ENCODE measurements at places on chromosomes 11 and 22.

DNA sequence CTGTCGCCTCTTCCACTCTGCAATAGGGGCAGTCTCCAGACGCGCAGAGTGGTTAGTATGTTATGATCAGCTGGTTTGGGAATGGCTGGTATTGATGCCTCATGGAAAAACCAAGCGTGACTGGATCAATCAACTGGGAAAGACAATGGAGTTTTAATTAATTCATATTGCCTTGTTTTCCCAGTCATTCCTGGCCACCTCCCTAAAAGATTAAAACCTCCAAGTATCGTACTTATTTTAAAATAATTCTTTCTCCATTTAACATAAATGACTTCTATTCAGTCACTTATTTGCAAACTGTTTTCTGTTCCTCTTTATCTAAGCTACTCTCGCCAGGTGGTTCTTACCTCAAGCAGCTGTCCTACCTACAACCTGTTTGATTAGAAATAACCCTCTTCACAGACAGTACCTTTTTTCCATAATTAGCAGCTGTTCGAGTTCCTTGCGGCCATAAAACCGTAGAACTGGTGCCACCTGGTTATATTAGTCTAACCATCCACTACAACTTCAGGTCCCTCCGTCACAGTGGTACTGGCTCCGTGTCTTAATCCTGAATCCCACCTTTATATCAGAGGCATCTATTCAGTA lies 898 bp downstream of the ZNF215 start:
- no peak for DNase-seq

DNA sequence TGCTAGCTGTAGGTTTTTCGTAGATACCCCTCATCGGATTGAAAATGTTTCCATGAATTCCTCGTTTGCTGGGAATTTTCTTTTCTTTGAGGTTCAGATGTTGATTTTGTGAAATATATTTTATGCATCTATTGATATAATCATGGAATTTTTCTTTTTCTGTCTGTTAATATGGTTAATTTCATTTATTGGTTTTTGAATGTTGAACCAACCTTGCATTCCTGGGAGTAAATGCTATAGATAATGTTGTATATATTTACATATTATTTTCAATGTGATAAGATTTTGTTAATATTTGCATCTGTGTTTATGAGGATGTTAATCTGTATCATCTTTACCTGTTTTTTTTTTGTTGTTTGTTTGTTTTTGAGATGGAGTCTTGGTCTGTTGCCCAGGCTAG lies 10.6 kb upstream of the NDUFA6 start:
- DNase-seq, result no peak

DNA sequence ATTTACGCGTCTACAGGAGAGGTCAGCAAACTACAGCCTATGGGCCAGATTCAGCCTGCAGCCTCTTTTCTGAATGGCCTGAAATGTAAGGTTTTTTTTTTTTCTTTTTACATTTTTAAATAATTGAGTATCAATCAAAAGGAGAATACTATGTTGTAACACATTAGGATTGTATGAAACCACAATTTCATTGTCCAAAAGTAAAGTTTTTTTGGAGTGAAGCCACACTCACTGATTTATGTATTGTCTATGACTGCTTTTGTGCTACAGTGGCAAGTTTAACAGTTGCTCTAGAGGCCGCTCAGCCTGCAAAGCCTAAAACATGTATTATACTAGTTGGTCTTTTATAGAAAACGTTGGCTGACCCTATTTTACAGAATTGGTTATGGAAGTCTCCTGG lies 923.2 kb downstream of the NTM start:
- no peak for DNase-seq

GRCh38 chr11:116596346-116597260 lies 176.2 kb downstream of the BUD13 start:
- no peak for DNase-seq

DNA sequence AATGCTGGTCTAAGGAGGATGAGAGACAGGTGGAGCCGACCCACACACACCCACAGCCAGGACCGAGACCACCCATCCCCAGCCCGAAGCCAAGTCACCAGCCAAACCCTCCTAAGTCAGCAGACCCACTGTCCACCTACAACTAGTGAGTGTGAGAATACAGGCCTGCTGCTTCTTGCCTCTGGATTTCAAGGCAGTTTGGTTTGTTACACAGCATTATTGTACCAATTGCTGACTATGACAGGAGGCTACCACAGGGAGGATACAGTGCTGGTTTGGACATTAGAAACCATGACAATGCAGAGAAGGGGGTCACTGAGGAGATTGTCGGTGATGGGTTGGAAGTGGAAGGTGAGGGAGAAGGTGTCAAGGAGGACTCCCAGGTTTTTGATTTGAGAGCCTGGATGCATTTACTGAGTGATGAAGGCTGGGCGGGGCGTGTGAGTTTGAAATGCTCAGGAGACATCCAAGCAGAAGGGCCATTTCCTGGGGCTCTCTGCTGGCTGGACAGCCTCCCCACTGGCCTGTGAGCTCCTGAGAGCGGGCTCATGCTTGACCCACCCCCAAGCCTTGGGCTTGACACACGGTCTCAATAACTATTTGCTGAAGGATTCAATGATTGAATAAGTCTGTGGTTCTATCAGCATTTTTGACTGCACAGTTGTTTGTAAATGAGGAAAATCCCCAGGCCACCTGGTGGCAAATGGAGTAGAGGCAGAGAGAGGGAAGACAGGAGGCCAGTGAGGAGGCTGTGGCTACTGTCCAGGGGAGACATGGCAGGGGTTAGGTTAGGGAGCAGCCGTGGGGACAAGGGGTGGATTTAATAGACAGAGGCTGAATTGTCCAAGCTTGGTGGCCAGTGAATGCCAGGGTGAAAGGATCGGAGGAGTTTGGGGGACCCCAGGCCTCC lies 9.4 kb upstream of the SSTR3 start:
- no peak for DNase-seq

DNA sequence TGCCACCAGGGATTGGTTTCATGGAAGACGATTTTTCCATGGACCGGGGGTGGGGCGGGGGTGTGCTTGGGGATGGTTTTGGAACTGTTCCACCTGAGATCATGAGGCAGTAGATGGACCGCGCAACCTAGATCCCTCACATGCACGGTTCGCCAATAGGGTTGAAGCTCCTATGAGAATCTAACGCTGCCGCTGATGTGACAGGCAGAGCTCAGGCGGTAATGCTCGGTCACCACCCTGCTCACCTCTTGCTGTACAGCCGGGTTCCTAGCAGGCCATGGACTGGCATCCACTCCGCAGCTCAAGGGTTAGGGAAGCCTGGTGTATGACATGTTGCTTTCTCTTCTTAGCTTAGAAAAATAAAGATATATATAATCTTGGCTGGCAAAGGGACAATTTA lies 22.0 kb downstream of the RBX1 start:
- DNase-seq, result no peak

DNA sequence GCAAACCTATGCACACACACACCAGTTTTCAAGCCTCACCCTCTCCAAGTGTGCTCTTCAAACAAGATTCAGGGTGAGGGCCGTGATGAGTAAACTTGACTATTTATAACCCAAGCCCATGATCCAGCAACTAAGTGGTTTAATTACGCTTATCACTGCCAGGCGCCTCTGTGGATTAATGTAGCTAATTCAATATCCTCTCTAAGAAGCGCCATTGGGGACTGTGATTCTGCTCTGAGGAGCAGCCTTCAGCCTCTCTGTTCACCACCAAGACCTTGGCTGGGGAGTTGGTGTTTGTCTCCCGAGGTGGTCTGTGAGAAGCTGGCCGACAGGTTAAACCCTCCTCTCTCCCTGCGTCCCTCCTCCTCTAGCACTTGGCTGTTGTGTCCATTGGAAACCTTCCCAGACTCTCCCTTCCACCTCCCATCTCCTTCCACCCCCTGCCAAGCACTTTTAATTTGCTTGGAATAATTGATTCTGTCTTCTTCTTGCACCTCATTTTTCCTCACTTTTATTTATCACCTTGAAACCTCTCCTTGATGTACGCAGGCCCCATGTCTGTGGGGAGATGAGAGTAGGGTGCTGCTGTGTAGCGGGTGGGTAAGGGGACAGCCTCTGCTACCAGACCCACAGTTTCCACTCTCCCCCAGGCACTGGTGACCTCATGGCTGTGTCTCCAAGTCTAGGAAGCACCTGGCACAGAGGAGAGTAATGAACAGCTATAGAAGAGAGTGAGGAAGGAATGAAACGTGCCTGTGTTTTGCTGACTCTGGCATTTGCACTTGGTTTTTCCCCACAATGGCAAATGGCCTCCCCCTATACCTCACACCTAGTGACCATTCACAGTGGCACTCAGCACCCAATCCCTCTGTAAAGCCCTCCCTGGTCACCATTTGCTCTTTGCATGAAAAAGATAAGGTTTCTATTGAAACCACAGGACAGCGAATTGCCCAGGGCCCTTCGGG lies 236.6 kb downstream of the GRIK4 start:
- no peak for DNase-seq

DNA sequence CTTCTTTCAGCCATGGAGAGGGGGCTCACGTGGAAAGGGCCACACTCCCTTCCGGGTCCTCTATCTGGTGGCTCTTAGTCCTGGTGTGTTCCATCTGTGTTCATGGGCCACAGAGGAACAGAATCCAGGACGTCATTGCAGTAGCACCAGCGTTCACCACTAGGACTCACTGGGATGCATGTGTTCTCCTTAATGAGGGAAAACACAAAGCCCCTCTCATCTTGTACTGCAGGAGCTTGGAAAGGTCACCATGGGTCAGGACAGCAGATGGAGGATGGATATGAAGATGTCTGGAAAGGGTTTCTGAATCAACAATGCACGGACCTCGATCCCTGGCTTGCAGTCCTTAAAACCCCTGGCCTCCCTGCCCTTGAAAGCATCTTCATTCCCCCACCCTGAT lies 113.8 kb upstream of the THY1 start:
- no peak for DNase-seq

DNA sequence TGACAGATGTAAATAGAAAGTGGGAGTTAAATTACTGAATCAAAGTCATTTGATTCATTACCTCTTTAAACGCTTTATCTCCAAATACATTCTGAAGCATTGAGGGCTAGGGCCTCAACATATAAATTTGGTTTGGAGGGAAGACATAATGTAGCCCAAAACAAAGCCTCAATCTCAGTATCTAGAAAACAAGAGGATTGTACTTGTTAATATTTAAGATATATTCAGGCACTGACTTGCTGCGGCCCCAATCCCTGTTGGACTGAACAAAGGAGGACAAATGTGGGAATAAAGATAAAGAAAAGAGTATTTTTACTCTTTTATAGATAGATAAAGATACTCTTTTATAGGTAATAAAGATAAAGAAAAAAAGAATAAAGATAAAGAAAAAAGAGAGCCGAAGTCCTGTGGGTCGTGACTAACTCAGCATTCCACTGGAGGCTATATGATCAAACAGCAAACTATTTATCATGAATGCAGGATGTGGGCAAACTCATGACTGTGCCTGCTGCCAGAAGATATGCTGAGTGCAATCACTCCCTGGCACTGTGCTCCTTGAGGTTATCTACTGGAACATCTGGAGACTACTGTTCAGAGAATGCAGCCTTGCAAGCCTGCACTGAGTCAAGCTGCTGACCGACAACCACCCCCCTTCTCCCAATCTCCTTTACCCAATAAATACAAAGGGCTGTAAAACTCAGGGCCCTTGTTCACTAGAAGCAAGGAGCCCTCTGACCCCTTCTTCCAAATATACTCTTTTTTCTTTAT lies 6.9 kb downstream of the OR10V1 start:
- DNase-seq, result no peak

GRCh38 chr11:95711162-95711944 lies 78.2 kb downstream of the FAM76B start:
- no peak for DNase-seq

GRCh38 chr11:26649884-26650283 lies 72.0 kb downstream of the SLC5A12 start:
- DNase-seq, result peak; percentile 53

GRCh38 chr11:12376259-12377081 lies 901 bp upstream of the PARVA start:
- no peak for DNase-seq

- no peak for DNase-seq
Measured at GRCh38 chr22:25404556-25404927, 159.9 kb upstream of the GRK3 start.

GRCh38 chr11:7851391-7851790 lies 54.6 kb upstream of the OR5P2 start:
- DNase-seq, result no peak

- no peak for DNase-seq
Measured at GRCh38 chr11:20840341-20840740, 171.0 kb downstream of the NELL1 start.

GRCh38 chr11:66349084-66349386 lies 1.6 kb upstream of the B4GAT1 start:
- no peak for DNase-seq

GRCh38 chr11:60029015-60029632 lies 11.1 kb upstream of the OOSP2 start:
- no peak for DNase-seq

DNA sequence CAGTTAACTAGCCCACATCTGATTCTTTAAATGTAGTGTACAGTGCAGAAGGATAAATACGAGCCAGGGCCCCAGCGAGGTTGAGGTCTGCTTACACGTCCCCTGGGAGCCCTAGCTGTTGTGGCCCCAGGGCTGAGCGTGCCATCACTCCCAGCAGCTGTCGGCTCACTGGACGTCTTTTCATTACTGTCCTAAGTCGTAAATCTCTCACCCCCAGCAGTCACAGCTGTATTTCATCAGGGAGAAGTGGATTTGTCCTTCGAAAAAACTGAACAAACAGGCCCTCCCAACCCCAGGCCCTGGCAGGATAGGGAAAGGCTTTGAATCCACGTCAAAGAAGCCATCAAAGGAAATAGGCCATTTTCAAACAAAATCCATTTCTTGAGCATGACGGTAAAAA lies 110.4 kb upstream of the CSNK2A3 start:
- DNase-seq, result peak; percentile 85

- DNase-seq, result no peak
Measured at GRCh38 chr22:39498802-39499201, 3.3 kb upstream of the MIEF1 start.

DNA sequence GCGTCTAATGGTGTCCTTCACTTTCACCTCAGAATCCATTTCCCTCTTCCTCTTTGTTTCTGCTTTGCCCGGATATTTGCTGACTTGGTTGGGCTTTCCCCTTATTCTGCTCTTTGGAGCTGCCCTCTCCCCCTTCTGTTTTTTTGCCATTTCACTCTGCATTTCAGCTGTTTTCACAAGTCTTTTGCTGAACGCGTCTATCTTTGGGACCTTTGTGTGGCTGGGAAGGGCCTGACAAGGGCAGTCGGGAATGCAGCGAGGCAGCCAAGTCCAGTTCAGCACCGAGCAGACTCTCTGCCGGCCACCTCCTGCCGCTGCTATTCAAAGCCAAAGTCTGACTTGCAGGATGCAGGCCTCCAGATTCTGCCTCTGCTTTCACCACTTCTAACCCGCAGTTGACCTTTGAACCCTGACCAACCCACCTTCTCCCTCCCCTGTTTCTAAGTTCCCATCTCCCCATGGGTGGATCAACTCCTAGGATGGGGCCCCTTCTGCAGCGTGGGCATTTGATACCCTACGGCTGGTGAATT lies 38.2 kb downstream of the FEZ1 start:
- no peak for DNase-seq

Data from NCI-H187 (cell line).